ENCODE measurements at places on chromosomes 1 and 21.

GRCh38 chr1:216630532-216630931 is 92.7 kb downstream of the ESRRG start:
- no peak for DNase-seq

- no peak for DNase-seq
These were observed 12.1 kb downstream of the ICMT start for GRCh38 chr1:6223617-6224016.

DNA sequence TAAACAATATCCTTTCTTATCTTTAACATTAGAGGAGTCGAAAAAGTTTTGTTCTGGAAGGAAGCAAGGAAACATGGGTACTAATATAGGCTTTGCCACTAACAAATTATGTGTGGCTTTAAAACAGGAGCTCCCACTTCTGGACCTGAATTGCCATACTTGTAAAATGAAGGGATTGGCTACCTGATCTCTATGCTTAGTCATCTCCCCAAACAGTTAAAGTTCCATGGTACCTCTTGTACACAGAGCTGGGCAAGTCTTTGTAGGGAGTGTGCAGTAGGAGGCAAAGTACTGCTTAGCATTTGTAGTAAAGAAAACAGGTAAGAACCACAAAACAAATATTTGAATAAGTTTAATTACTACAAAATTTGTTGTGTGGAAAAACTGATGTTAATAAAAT is 81.3 kb downstream of the MAST2 start:
- no peak for DNase-seq

DNA sequence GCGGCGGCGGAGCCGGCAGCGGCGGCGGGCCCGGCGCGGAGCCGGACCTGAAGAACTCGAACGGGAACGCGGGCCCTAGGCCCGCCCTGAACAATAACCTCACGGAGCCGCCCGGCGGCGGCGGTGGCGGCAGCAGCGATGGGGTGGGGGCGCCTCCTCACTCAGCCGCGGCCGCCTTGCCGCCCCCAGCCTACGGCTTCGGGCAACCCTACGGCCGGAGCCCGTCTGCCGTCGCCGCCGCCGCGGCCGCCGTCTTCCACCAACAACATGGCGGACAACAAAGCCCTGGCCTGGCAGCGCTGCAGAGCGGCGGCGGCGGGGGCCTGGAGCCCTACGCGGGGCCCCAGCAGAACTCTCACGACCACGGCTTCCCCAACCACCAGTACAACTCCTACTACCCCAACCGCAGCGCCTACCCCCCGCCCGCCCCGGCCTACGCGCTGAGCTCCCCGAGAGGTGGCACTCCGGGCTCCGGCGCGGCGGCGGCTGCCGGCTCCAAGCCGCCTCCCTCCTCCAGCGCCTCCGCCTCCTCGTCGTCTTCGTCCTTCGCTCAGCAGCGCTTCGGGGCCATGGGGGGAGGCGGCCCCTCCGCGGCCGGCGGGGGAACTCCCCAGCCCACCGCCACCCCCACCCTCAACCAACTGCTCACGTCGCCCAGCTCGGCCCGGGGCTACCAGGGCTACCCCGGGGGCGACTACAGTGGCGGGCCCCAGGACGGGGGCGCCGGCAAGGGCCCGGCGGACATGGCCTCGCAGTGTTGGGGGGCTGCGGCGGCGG is 1.0 kb downstream of the ARID1A start:
- no peak for DNase-seq

DNA sequence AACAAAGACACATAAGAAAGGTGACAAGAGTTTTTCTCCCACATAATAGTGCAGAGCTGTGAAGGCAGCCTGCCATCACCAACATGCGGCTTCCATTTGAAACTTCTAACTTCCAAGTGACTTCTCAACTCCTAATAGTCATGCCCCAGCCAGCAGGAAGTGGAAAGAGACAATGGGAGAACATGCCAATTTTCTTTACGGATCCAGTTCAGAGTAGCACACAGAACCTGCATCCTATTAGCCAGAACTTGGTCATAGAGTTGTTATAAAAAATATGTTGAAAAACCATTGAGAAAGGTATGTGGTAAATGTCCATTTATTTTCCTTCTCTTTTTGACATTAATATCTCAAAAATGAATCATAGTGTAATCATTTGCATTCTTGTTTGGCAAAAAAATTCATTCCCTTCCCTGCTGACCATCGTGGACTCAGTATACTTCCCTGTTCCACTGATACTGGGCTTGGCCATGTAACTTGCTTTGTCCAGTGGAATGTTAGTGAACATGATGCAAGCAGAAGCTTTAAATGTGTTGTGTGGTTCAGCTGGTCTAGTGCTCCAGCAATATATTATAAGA is 197.4 kb downstream of the SEC16B start:
- DNase-seq = no peak

- DNase-seq = no peak
These were observed 32.5 kb upstream of the SLC44A3 start for GRCh38 chr1:94787691-94788090.

DNA sequence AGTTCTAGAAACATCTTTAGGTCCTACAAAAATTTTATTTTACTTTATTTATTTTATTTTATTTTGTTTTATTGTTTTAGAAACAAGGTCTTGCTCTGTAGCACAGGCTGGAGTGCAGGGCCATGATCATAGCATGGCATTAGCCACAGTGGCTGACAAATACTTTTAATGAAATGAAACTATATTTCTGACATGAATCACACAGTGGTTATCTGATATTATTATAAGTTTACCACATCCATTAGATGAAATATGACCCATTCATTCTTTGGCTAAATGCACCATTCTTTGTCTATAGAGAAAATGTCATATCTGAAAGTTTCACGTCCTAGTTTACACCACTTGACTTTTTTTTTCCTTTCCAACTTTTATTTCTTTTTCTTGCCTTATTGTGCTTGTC is 613.4 kb upstream of the ADAMTS5 start:
- DNase-seq = no peak

DNA sequence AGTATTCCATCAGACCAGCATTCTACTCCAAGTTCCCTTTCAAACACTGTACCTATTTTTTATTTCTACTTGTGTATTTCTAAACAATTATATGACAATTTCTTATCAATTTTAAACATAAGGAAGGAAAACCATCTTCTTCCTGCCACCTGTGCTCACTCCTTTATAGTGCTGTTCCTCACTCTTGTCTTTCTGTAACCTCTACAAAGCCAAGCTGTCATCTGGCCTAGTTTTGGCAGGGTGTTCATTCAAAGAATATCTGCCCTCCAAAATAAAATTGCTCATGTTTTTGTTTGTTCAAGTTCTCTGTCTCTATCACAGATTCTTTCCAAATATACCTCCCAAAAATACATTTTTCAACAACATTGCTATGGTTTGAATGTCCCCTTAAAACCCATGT is 360.2 kb downstream of the VAV3 start:
- DNase-seq = no peak

- DNase-seq = peak; percentile 12
These were observed 37.3 kb upstream of the TMEM222 start for GRCh38 chr1:27284425-27285273.

DNA sequence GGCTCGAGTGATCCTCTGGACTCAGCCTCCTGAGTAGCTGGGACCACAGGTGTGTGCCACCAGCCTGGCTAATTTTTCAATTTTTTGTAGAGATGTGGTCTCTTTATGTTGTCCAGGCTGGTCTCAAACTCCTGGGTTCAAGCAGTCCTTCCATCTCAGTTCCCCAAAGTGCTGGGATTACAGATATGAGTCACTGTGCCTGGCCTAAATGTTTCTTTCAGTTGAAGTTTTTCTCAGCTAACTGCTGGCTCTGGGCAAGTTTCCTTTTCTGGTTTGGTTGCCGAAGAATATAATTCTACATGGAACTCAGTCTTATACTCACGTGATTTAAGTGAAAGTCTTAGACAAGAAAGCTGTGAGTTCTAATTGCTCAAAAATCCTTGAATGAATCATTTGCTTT is 57.0 kb downstream of the SASS6 start:
- DNase-seq = no peak

DNA sequence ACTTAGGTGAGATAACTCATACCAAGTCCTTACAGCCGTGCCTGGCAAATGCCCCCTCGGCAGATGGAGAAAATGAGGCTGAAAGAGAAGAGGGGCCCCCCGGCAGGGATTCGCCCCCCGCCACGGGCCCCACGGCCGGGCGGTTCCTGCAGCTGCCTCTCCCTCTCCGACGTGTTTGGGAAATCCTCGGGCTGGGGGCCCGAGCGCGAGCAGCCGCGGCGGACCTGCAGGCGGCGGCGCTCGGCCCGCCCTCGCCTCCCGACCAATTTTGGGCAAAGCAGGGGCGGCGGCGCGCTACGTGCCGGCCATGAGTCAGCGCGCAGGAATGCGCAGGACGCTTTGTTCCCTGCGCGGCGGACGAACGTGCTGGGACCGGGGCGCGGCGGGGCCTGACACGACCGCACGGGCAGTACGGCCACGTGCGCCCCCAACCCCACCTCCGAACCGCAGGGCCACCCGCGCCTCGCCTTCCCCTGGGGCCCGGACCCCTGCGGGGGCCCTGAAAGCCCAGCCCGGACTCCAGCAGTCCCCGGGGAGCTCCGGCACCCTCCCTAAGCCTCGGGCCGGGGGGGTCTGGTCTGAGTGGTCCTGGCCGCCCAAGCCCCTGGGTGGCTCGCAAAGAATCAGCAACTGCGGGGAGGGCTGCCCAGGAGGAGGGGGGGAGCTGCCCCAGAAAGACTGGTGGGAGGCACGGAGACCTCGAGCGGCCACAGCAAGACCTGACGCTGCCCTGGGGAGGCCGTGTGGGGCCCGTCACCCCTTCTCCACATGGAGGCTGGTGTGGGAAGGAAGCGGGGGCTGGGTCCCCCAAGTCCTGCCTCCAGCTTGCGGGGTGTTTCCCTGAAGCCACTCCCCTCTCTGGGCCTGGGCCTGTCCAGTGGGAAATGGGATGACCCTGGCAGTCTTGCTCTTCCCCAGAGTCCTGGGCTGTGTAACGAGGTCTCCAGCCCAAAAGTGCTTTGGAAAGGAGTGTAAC is 11.9 kb upstream of the EDN2 start:
- no peak for DNase-seq

GRCh38 chr1:200240656-200241055 is 169.2 kb downstream of the ZNF281 start:
- no peak for DNase-seq

DNA sequence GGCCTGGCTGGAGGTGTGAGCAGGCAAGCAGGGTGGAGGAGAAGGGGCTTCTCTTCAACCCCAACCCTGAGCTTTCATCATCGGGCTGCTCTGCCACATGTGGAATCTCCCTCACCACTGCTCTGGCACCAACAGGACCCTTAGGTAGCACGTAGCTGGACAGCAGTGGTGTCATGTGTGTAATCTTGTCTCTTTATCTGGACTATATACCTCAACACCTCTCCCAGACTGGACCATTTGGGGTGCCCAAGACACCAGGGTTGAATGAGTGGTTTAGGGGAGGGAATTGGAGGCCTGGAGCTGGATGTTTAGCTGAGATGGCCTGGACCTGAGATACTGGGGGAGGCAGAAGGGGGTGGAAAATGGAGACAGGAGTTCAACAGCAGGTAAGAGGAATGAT is 63.0 kb downstream of the UBE2T start:
- DNase-seq = no peak

DNA sequence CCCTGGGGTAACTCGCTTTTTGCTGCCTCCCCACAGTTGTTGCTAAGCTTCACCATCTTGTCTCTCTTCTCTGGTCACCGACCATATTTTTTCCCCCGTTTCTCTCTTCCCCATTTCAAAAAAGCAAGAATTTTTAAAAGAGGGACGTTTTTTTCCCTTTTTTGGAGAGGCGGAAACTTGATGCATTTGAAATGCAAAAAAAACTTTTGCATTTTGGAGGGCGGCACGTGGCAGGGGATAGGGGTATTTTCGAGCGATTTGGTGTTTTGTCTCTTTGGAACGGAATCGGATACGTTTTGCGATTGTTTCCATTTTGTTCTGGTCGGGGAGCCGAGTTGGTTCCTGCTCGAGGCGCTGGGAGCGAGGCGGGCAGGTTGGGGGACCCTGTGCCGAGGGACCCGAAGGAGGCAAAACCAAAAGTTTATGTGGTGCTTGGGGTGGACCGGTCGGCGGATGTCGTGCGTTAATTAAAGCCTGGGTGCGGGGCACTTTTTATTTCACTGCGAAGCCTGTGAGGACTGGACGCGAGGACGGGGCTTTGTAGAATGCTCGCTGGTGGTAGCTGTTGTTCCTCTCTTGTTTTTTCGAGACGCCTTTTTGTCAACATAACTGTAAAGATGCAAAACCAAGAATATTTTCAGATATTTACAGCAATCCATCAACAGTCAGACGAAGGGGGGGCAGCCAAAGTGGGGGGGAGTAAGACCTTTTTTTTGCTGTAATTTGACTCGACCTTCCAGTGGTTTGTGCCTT is 884 bp downstream of the H3-3A start:
- DNase-seq = no peak

DNA sequence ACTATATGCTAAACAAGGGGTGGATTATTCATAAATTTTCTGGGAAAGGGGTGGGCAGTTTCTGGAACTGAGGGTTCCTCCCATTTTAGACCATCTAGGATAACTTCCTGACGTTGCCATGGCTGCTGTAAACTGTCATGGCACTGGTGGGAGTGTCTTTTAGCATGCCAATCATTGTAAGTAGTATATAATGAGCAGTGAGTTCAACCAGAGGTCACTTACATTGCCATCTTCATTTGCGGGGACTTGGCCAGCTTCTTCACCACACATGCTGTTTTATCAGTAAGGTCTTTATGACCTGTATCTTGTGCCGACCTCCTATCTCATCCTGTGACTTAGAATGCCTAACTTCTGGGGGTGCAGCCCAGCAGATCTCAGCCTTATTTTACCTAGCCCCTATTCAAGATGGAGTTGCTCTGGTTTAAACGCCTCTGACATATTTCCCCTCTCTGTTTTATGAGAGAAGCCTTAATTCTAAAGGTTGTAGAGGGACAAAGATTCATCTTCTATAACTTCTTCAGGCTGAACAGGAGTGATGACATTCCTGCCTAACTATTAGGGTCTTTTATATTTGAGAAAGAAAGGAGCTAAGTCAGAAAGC is 60.4 kb downstream of the DIP2A start:
- DNase-seq = no peak

DNA sequence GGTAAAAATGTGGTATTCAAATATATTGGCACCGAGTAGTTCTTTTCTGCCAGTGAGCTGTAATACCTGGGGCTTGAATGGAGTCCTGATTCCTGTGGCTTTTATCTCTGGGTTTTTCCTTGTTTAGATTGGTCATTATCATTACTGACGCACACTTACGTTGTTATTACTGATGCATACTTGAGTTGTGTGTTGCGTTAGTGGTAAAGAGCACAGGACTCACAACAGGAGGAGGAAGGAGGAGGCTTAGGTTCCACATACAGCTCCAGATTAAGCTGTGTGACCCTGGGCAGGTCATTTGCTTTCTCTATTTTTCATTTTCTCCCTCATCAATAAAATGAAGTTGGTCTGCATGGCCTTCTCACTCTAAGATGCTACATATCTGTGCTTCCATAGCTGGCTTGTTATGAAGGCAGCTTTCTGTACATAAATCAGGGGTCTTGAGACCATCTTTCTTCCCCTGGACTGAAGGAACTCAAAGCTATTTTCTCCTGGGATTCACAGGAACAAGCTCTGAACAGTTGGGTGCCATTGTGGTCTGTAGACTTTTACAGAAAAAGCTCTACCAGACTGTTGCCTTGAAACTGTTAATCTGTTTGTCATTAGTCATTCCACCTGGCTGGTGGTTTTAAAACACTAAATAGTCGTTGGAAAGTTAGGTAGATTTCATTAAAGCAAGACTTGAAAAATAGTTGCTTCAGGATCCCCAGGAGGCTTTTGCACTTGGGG is 5.6 kb downstream of the ARID1A start:
- DNase-seq = no peak

GRCh38 chr1:188128761-188129160 is 1300.0 kb downstream of the PLA2G4A start:
- DNase-seq = no peak
